ENCODE measurements at places on chromosomes 12 and 14. TPM values are rescaled to one million over a fixed set of nuclear protein-coding genes. Genes with fewer than 3 reads are reported as not detected.

DNA sequence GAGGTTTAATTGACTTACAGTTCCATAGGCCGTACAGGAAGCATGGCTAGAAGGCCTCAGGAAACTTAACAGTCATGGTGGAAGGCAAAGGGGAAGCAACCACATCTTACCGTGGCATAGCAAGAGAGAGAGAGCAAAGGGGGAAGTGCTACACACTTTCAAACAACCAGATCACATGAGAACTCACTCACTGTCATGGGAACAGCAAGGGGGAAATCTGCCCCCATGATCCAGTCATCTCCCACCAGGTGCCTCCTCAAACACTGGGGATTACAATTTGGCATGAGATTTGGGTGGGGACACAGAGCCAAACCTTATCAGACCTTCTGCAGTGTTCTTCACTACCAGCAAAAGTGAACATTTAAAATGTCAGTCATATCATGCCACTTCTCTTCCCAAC is 58.9 kb downstream of the USP15 start:
- no peak for DNase-seq

The VASH1 gene
- total RNA-seq: 72.0 TPM

DNA sequence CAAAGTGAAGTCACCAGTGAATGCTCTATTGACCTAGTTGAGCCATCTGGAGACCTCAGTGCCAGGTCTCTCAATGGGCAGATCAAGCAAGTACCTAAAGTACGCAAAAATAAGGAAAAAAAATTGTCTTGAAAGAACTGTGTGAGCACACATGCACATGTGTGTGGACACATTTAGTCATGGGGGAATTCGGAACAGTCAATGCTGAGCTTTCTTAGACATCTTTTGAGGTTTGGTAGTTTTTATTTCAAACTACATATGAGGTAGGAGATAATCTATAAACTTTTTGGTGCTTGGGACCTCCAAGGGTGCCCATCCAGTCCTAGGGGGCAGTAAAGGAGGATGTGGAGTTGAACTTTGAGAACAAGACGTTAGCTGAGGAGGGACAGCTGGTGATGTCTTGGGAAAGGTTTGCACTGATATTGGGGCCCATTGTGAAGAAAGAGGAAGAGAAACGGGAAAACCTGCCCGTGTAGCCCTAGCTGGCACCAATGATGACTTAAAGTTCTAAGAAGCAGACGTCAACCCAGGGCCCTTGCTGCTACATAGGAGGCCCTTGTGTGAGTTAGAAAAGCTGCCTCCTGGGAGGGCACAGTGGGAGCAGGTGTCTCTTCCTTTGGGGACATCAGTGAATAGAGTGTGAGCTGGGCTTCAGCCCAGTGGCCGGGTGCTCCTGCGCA is 124.4 kb downstream of the NT5DC3 start:
- DNase-seq: no peak

DNA sequence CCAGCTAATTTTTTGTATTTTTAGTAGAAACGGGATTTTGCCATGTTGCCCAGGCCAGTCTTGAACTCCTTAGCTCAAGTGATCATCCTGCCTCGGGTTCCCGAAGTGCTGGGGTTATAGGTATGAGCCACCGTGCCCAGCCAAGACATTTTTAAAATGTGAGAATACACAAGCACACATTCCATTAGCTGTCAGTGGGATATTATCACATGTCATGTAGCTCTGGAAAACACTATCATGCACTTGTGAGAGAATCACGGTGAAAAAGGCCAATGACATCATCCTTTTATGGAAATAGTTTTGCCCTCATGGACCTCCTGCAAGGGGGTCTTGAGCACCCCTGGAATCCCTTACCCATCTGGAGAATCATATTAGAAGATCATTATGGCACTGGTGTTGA is 28.3 kb downstream of the ERC1 start:
- no peak for DNase-seq

The NKX2-8 gene
- not detected for total RNA-seq

GRCh38 chr12:121334513-121335343 is 17.5 kb downstream of the ANAPC5 start:
- DNase-seq: no peak

DNA sequence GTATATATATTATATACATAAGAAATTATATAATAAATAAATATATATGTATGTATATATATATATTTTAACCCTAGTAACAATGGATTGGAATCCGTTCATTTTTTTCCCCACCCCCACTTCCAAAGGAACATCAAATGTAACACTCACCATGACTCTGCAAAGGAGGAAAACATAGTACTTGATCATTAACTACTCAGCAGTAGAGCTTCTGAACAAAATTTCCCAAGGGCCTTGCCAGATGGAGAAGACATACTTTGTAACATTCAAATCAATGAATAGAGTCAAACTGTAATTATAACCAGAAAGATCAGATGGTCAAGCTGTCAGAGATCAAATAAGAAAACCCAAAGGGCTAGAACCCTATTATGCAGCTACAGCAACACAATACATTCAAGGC is 126.0 kb upstream of the CNTN1 start:
- DNase-seq: no peak

The WSCD2 gene
- 1.4 TPM for total RNA-seq

DNA sequence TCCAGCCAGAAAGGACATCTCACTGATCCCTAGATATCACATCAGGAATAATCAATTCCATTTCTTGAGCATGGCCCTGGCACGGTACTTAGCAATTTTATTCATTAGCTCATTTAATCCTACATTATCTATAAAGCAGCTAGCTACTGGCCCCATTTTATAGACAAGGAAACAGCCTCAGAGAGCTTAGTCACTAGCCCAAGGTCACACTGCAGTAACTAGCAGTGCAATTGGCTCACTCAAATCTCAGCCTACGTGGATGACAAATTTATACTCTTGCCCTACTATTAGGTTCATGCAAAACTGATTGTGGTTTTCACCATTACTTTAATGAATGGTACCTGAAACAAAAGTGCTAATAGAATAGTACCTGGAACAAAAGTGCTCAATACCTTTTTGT is 41.7 kb downstream of the NUAK1 start:
- DNase-seq: no peak

The ACSM4 gene
- not detected for total RNA-seq

The GPRC5D gene
- total RNA-seq: not detected

DNA sequence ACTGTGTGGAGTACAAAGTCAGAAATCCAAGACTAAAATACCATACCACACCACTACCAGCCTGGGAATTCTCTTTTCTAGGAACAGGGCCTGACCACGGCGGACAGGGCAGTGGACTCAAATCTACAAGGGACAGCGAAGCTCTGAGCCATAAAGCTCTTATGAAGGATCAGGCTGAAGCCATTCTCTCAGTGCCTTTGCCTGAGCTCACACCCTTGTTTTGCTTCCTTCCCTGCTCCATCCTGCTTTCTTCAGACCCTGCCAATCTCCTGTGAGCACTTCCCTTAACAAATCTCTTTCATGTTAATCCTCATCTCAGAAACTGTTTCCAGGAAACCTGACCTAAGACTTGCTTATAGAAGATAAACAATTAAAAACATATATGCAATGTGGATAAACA is 398.5 kb downstream of the MDGA2 start:
- no peak for DNase-seq

The KRT71 gene
- total RNA-seq: not detected

- DNase-seq: no peak
These were observed 657 bp downstream of the METAP2 start for GRCh38 chr12:95474660-95474958.

GRCh38 chr14:65745396-65746190 is 333.1 kb downstream of the FUT8 start:
- DNase-seq: no peak

GRCh38 chr12:52774629-52775250 is 2.4 kb downstream of the KRT76 start:
- no peak for DNase-seq

The B3GNT4 gene
- total RNA-seq: 0.19 TPM

- no peak for DNase-seq
These were observed 102.5 kb downstream of the LGMN start for GRCh38 chr14:92645841-92646478.

DNA sequence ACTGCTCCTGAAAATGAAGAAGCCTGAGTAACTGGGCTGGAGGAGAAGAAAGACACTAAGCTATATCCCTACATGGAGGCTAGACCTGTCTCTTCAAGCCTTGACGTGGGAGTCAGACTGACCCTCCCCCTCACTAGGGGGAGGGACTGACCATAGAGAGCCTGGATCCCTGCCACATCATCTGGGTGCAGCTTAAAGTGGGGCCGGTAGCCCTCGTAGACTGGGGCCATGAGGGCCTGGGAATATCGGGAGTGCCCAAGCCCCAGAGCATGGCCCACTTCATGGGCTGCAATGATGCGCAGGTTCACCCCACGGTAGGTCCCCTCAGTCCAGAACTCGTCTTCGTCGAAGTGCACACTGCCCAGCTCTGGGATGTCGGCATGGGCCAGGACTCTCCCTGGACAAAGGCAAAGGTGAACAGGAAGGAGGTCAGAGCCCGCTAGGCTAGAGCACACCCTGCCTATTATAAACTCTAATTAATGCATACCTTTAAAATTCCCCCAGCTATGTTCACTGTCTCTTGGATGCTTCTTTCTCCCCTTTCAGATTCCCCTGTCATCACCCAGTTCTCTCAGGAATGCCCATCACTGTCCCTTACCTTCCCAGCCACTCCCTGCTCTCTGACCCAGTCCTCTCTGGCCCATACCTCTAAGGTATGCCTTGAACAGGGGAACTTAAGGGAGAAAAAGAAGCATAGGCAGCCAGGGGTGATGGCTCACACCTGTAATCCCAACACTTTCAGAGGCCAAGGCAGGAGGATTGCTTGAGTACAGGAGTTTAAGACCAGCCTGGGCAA is 3.2 kb downstream of the MMP19 start:
- DNase-seq: no peak

DNA sequence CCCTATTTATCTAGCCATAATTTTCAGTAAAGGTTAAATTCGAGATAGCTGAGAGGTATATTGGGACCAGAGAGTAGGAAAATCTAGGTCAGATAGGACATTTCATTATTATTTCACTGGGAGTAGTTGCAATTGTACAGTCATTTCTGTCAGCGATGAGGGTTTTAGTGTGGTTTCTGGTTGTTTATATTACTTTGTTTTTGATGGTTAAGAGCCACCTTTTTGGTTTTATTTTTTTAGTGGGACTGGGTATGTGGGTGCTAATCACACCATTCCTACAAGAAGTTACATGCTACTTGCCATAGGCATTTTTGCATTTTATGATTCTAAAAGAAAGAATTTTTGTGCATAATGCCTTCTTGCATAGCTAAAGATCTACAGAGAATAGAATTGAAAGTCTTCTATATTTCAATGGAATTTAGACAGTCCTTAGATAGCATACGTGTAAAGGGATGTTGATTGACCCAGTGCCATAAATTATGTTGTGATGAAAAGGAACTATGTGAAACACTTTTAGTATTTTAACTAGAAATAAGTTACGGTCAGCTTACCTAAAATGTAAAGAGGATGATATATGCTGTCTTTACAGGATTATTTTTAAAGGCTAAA is 85.2 kb downstream of the KTN1 start:
- no peak for DNase-seq

DNA sequence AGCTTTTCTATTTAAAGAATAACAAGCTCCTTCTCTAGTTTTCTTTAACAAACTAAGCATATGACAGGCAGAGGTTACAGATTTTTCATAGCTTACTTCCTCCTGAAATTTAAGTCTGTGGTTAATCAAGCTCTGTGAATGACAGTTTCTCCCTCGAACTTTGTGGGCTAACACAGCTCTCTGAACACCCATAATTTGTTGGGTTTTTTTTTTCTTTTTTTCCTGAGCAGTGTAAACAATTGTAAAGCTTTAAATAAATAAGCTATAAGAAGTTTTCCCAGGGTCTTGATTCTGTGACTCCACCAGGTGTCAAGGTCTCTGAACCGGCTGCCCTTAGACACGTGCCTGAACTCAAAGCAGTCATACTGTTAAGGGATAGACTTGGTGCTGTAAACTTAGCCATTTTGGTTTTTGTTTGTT is 128.1 kb upstream of the AMIGO2 start:
- no peak for DNase-seq

GRCh38 chr12:19450362-19450761 is 11.1 kb downstream of the AEBP2 start:
- DNase-seq: no peak

DNA sequence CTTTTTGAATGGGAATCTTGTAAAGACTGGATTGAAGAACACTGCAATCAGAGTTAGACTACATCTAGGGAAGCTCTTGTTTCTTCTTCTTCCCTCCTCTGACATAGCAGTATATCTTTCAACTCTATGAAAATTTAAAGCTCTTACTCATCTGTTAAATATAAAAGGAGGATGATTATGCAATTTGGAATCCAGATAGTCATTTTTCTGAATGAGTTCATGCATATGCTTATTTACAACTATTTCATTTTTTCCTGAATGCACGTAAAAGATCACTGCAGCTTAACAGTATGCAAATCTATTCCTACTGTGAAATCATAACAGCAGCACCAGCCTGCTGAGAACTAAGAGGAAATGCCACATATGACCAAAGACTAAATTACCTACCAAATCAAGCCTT is 133.5 kb upstream of the TMCC3 start:
- DNase-seq: no peak

DNA sequence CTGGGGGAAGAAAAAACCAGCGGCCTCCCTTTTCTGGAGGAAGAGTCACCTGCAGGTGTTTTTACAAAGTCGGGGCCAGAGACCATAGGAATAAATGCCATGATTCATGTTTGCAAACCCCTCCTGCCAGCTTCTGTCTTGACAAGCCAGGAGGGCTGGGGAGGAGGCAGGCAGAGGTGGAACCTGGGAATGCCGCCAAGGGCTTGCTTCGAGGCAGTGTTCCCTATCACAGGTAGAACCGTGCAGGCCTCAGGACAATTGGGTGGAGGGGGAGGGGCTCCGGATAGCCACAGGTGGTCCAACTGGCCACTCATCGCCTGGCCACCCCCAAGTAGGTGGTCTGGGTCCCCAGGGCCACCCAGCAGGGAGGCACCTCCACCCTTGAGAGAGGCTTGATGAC is 14.2 kb upstream of the DLK1 start:
- no peak for DNase-seq
